IMR-90 (cell line): ENCODE measurements at places on chromosomes 12 and 14. TPM values are rescaled to one million over a fixed set of nuclear protein-coding genes. Genes with fewer than 3 reads are reported as not detected.

DNA sequence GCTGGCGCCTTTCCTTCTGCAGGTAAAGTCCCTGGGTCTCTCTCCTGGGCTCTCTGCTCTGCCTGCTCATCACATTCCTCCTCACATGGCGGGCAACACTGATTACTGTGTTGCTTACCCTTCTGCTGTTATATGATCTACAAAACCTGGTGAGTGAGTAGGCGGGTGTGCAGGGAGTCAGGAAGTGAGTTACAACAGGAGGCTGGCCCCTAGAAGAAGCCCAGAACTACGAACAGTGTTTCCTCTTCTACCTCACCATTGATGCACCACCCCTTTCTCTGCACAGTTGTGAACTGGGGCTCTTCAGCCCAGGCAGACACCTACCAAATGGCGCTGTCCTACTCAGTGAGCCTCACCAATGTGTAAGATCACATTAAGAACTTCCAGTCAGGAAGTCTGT lies 4.9 kb upstream of the KLHL33 start:
- DNase-seq, result peak; percentile 11

GRCh38 chr12:5889381-5890047 lies 55.5 kb downstream of the ANO2 start:
- DNase-seq, result no peak

- DNase-seq, result no peak
Measured at GRCh38 chr14:66224492-66225178, 261.5 kb upstream of the CCDC196 start.

- DNase-seq, result no peak
Measured at GRCh38 chr12:103102225-103102744, 144.8 kb downstream of the ASCL1 start.

DNA sequence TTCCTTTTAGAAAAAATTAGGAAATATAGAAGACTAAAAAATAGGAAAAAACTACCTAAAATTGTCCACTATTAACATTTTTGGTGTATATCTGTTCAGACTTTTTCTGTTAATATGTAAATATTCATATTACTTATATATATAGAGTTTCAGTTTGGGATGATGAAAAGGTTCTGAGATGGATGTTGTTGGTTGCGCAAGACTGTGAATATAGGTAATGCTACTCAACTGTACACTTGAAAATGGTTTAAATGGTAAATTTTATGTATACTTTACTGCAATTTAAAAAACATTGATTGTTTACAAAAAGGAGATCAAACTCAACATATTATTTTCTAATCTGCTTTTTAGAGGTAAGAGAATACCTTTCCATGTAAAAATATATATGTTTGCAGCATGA lies 200.9 kb downstream of the RAD51B start:
- DNase-seq, result no peak

DNA sequence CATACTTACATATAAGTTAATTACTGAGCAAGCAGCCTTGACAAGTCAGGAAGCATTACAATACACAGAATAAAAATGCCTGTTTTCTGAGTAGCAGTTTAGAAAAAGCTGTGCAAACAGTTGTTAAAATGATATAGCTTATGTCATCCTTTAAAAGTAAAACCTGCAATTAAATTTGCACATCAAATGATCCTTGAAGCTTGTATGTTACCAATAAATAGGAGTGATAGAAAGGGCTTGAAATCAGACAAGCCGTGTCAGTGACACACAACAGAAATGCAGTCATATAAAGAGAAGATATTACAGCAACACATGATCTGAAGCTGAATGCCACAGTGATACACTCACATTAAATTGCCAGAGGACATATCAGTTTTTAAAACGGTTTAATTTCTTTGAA lies 70.0 kb downstream of the EPS8 start:
- DNase-seq, result no peak

DNA sequence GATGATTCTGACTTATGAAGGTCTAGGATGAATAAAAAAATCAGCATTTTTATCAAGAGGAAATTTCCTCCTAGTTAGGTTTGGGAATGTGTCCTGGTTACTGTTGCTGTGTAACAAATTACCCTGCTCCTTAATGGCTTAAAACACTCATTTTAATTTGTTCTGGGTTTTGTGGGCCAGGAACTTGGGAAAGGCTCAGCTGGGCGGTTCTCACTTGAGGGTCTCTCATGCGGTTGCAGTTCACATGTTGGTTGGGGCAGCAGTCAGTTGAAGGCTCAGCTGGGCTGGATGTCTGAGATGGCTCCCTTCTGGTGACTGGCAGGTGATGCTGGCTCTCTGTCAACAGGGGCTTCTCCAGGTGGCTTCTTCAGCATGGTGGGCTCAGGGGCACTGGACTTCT lies 214.6 kb downstream of the RBM19 start:
- no peak for DNase-seq

RDH12 gene
- total RNA-seq, result not detected in 2 replicates

- DNase-seq, result no peak
Measured at GRCh38 chr12:6909421-6910145, 4.8 kb upstream of the ENO2 start.

DNA sequence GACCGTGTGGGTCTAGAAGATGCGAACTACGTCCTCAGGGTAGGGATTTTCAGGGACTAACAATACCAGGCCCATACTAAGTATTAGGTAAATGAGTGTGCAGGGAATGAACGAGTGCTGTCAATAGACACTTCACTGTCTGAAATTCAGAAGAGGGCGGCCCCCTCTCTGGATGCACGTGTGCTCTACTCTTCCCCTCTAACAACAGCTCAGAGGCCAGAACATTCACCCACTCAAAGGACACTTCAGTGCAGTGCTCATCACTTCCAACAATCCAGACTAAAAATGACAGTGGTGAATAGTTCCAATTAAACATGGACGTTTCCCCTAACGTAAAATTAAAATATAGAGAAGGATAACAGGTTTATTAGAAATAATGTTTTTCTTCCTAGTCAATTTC lies 199.9 kb downstream of the CALM1 start:
- no peak for DNase-seq

- peak; percentile 52 for DNase-seq
Measured at GRCh38 chr14:48665077-48665784, 920.9 kb downstream of the RPS29 start.

DNA sequence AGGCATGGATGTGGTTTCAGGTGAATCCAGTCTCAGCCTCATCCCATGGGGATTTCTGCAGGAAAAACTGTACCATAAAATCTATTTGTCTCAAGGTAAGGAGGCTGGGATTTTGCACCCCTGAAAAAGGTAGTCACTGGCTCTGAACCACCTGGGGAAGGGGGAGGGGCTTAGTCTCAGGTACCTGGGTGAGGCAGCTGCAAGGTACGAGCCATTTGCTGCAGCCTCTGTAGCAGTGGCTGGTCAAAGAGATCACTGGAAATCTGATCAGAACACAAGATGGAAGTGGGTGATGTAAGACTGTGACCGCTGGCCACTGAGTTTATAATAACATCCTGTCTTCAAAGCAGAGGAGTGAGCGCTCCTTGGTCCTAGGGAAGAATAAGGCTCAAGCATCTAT lies 209.9 kb upstream of the NOS1 start:
- DNase-seq, result no peak

- DNase-seq, result no peak
Measured at GRCh38 chr12:29879606-29880308, 96.0 kb upstream of the TMTC1 start.

- no peak for DNase-seq
Measured at GRCh38 chr12:106146987-106147386, 8.2 kb upstream of the NUAK1 start.

DNA sequence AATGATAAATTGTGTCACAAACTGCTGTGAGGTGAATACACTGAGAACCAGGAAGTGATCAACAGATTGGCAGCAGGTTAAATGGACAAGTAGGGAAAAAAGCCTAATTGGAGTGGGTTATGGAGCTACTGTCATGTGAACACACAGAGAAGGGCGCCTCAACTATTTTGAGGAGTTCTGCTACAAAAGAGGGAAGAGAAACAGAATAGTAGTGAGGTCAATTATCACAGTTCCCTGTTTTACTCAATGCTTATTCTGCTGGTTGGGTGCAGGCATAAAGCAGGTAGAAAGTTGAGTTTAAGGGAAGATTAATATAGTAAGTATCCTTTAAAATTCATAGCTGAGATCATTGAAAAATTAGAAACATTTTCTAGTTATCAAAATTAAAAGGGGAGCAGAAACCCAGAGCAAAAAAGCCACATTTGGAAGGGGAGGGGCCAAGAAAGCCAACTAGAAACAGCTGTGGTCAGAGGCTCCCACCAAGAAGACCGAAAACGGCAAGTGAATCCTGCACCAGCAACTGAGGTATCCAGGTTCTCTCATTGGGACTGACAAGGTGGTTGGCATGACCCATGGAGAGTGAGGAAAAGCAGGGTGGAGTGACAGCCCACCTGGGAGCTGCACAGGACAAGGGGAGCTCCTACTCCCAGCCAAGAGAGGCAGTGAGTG lies 105.7 kb downstream of the ZC3H14 start:
- no peak for DNase-seq

GRCh38 chr12:123879101-123879500 lies 93.5 kb downstream of the CCDC92 start:
- no peak for DNase-seq

SYT10 gene
- total RNA-seq, result not detected in 2 replicates

PLA2G1B gene
- not detected in 2 replicates for total RNA-seq

GRCh38 chr12:2845280-2845679 lies 10.4 kb upstream of the NRIP2 start:
- peak; percentile 85 for DNase-seq

DNA sequence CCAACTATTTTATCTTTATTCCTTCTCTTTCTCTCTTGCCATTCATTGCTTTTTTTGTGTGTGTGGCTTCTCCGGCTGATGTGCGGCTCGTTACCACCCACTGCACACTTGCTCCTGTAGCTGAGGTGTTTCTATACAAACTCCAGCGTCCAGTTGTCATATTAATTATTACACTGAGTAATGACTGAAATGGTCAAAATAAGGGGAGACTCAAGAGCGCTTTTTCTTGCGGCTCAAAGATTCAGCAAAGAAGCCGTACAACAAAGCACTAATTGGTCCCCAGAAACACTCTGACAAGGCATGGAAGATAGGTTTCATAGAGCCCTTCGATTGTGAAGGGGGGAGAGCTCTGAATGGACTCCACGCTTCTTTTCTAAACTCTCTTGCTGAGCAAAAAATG lies 5.6 kb upstream of the ASCL1 start:
- DNase-seq, result no peak

DNA sequence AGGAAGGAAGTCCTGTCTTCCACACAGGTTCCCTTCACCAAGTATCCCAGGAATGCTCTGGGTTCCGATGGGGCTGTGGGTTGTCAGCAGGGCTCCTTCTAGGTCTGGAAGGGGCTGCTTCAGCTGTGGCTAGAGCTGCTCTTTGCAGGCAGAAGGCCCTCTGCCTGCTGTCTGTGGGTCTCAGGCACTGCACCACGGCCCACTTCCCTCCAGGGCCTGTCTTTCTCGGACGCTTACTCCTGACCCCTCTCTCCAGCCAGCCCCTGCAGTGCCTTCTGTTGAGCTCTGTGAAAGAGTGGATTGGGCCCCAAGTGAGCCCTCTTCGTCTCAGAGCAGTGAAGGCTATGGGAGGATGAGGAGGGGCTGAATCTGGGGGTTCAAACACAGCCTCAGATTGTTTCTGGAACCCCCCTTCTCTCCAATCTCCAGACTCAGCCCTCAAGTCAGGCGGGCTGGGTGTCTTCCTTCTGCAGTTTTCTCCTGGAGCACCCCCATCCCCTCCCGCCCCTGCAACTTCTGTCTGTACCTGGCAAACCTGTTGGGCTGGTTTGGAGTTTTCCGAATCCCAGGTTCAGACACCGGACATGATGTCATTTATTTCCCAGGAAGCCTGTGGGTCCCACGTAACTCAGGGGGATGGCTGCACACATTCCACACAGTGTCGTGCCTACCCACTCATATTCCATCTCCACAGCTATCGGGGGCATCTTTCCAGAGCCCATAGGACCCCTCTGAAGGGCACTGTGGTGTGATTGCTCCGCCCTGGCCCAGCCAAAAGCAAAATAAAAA lies 24.9 kb upstream of the SPPL3 start:
- DNase-seq, result no peak

LYZ gene
- not detected in 2 replicates for total RNA-seq

- DNase-seq, result no peak
Measured at GRCh38 chr12:122865268-122866231, 30.3 kb downstream of the HIP1R start.

DNA sequence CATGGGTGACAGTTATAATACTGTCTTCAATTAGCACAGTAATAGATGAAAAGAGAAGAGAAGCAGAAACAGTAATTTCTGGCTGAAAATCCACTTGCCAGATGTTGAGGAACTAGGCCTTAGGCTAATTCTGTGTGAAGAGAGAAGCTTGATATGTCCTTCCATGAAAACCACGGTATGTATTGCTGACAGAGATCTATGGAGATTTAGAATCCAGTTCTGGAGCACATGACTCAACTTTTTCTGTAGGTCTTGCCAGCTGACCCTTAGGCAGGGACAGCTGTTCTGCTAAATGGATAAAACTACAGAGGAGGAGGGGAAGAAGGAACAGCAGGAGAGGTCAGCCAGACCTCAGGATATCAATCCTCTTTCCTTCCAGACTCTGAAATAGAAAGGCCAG lies 211.5 kb downstream of the PRKD1 start:
- DNase-seq, result peak; percentile 54

KRT3 gene
- not detected in 2 replicates for total RNA-seq

DEPDC4 gene
- total RNA-seq, result 0.72 and 7.5 TPM in 2 replicates

GRCh38 chr12:53674977-53675700 lies 744 bp downstream of the ATP5MC2 start:
- DNase-seq, result no peak

DNA sequence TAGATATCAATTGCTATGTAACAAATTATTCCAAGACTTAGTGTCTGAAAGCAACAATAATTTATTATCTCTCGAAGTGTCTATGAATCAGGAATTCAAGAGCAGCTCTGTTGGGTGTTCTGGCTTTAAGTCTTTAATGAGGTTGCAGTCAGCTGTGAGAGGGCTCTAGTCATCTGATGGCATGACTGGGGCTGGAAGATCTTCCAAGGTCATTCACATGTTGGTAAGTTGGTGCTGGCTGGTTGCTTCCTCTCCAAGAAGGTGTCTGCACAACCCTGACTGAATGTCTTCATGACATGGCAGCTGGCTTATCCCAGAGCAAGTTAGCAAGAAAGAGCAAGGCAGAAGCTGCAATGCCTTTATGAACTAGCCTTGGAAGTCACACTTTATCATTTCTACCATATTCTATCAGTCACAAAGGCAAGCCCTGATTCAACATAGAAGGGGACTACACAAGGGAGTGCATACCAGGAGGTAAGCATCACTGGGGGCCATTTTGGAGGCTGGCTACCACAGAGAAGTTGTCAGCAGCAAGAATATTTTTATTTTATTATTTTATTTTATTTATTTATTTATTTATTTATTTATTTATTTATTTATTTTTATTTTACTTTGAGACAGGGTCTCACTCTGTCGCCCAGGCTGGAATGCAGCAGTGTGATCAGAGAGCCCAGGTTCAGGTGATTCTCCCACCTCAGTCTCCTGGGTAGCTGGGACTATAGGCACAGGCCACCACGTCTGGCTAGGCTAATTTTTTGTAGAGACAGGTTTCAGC lies 7.6 kb upstream of the SLC38A2 start:
- DNase-seq, result no peak

NUP37 gene
- 55.0 and 71.9 TPM in 2 replicates for total RNA-seq

NELL2 gene
- total RNA-seq, result 0.18 and 0.28 TPM in 2 replicates

ADAMTS20 gene
- not detected in 2 replicates for total RNA-seq

DNA sequence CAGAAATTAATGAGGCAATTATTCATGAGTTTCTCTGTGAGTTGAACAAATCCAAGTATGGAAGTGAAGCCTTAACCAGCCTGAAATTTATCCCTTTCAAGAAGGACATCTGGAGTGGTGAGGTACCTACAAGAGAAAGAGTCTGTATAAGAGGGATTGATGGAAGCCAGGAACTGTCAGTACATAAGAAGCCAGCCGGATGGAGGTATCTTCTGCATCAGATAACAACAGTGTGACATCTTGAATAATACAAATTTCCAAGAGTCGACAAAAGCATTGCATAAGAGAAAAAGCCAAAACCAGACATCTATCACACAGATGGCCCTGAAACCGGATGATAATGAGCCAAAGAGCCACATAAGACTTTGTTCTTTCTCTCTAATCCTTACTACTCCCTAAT lies 781.2 kb downstream of the FLRT2 start:
- DNase-seq, result no peak
